ENCODE measurements at places on chromosomes 2 and 18.

- no peak for DNase-seq
Measured at GRCh38 chr18:3383381-3383915, 66.5 kb upstream of the TGIF1 start.

- no peak for DNase-seq
Measured at GRCh38 chr2:105611811-105612424, 132.8 kb upstream of the NCK2 start.

GRCh38 chr2:102080451-102081242 is 61.9 kb upstream of the IL1R1 start:
- no peak for DNase-seq

DNA sequence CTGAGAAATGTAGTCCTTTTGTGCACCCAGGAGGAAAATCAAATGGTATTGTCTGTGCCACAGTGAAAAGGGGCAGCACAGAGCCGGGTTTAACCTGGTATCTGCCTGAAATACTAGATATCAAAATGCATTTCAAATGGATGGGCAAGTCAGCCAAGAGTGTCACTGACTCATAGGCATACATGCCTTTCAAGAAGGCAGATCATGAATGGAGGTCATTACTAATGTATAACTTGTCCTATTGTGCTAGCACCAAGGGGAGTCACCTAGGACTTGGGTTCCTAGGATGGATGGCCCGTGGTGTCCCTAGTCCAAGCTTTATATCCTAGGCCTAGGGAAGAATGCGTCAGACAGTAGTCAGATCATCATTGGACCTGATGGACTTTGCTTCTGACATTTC is 49.9 kb downstream of the TCF7L1 start:
- DNase-seq: no peak

- DNase-seq: no peak
Measured at GRCh38 chr2:188326669-188327301, 35.1 kb downstream of the GULP1 start.

DNA sequence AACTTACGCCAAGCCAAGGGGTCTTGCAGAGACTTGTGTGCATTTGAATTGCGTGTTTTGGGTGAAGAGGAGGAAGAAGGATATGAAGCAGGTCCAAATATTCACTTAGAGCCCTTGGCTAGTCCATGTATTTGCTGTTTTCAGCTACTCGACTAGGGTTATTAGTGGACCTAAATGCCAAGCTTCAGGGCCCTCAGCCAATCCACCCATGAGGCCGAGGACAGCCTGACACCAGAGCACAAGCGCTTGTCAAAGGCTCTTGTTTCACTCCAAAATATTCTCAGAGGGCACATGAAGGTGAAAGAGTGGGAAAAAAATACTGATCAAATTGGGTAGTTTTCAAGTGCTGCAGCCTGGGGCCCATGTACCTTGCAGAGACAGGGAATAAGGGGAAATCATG is 174.8 kb upstream of the ACAA2 start:
- no peak for DNase-seq

DNA sequence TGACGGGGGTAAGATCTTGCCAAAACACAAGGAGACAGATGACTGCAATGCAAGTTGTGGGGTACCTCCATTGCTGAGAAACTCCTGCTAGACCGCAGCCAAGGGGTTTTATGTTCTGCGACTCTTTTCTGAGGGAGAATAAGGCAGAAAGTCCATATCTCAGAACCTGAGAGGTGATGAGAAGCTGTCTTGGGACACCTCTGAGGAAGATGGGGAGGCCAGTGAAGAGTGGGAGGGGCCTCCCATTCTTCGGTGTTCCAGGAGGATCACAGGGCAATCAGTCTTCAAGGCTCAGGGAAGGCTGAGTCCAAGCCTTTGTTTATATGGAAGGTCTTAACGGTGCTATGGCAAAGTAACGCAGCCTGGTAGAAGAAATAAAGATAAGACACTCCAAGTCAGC is 18.0 kb downstream of the CYP27A1 start:
- DNase-seq: no peak

- DNase-seq: no peak
Measured at GRCh38 chr2:102114290-102114721, 28.2 kb upstream of the IL1R1 start.

DNA sequence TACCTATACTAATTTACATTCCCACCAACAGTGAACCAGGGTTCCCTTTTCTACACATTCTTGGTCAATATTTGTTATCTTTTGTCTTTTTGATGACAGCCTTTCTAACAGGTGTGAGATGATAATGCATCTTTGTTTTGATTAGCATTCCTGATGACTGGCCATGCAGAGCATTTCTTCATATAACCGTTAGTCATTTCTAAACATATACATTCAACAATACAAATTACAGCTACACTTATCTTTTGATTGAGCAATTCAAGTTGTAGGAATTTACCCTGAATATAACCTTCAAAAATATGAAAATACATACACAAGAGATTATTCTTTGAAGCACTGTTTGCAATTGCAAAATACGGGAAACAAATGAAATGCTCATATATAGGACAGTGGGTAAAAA is 94.9 kb downstream of the TMEM131 start:
- no peak for DNase-seq

GRCh38 chr2:71685073-71685848 is 231.9 kb downstream of the DYSF start:
- no peak for DNase-seq

GRCh38 chr18:36610258-36610657 is 218.5 kb downstream of the TPGS2 start:
- no peak for DNase-seq

DNA sequence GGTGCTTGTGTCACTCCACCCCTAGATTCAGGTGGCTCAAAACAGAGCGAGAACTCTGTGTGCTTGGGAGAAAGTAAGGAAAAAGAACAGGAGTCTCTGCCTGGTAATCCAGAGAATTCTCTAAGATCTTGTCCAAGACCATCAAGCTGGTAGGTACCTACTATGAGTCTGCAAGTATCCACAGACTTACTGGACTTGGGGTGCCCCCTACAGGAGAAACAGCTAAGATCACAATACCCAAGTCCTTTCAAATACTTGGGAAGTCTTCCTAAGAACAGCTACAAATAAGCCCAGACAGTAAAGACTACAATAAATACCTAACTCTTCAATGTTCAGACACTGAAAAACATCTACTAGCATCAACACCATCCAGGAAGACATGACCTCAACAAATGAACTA is 1143.6 kb upstream of the ACVR2A start:
- DNase-seq: no peak

DNA sequence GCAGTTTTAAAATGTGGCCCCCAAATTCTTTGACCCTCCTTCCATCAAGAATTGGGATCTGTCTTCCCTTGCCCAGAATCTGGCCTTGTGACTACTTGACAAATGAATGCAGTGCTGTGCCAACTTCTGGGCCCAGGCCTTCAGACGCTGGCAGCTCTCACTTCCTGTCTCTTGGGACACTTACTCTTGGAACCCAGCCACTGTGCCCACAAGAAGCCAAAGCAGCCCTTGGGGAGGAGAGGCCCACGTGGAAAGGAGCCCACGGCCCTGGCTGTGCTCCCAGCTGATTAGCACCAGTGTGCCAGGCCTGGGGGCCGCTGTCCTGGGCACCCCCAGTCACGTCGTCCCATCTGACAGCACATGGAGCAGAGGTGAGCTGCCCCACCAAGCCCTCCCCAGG is 56.6 kb downstream of the RPL37A start:
- no peak for DNase-seq

DNA sequence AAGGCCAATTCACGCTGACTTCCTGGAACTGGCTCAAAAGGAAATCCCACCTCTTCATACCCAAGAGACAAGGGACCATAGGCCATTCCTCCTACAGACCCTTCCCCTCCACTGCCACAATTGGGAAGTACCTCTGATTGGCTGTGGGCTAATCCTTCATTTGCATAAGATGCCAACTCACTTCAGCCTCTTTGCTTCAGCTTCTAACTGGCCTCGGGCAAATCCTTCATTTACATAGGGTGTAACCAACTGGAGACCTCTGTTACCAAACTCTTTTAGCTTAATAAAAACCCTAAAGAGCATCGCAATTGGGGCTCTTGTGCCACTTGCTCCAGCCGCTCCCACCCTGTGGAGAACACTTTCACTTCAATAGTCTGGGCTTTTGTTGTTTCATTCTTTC is 38.2 kb downstream of the MC2R start:
- no peak for DNase-seq

DNA sequence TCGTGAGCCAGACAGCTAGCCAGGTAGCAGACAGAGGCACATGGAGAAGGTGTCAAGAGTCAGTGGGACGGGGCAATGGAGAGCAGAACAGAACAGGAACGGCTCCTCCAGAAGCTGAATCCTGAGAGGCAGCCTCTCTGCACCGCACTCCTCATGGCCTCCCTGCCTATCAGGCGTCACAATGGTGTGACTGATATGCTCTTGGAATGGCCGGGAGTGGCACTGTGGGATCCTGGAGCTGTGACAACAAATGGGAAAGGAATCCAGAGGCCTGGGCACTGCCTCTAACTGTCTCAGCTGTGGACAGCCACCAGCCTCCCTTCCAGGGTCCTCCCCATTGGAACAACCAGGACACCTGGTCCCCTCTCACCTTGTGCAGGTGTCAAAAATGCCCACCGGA is 89.1 kb upstream of the ID2 start:
- no peak for DNase-seq

- DNase-seq: no peak
Measured at GRCh38 chr18:26911840-26912239, 46.3 kb upstream of the AQP4 start.

- DNase-seq: no peak
Measured at GRCh38 chr2:176174824-176175708, 13.4 kb upstream of the HOXD1 start.

DNA sequence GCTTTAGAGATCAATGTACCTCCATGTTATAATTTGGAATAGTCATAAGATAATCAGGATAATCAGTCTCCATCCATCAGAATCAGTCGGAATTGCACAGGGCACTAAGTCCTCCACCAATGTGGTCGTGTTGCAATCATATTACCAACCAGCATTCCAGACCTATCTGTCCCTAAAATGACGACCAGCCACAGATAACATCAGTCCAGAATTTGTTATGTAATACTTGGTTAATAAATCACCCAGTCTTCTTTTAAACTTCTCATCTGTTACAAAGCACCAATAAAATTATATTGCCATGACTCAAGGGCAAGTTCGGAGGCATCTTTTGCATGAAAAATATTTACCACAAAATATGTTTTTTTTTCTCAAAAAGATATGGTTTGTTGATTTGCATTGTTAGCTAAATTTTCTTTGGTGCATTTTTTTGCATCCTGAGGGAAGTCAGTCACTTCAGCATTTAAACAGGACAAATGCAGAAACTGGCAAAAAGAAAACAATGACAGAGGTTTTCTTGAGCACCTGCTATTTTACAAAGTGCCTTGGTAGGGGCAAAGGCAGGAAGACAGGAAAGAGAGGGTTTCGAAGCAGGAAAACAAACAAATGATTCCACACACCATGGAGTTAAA is 29.3 kb downstream of the PIEZO2 start:
- DNase-seq: no peak

- DNase-seq: no peak
Measured at GRCh38 chr2:30678410-30679137, 128.7 kb downstream of the CAPN13 start.

- DNase-seq: no peak
Measured at GRCh38 chr18:47342566-47342965, 91.1 kb upstream of the SKOR2 start.

DNA sequence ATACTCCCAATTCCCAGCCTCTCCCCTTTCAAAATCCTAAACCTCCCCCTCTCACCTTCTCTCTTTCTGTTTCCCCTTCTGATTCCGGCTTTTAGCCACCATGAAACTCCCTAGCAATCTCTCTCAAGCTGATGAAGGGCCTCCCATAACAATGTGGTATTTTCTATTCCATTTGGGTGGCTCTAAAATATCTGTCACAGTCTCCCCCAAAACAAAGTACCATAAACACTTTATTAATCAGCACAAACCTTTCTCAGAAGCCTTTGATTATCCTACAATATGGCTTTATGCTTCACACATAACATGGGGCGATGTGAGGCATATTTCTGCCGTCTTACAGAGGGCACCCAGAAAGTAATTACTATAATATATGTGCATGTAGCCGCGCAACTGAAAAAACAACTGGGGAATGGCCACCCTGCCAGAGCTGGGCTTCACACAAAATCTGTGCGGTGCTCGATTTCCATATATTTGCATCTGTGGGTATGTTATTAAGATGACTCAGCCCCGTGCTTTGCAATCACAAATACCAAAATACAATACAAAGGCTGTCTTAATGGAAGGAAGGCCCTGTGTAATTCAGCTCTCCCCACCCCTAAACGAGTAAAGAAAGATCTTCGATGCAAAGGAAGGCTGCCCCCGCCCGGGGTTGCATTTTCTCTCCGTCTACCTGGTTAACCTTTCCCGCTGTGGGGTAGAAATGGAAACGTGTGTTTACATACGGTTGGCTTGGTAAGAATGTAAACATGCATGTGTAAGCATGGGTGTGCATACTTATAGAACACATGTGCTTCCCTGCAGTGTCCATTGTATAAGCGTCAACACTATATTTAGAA is 81.4 kb downstream of the CELF4 start:
- no peak for DNase-seq

DNA sequence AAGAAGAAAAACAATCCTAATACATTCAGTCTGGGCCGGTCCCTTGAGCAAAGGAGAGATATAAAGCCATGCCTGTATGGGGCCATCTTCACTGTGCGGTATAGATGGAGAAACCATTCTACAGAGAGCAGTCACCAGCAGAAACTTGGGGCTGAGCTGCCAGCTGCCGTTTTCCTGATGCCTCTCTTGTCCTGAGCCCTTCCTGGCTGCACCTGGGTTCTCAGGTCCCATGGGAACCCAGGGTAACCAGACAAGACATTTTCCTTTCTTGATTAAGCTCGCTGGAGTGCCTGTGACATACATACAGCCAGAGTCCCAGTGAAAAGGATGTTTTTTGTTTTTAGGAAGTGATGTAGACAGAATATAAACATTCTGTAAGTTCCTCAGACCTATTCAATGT is 5.3 kb upstream of the METTL21A start:
- no peak for DNase-seq

- no peak for DNase-seq
Measured at GRCh38 chr2:10601866-10602566, 87.8 kb downstream of the NOL10 start.

- DNase-seq: no peak
Measured at GRCh38 chr2:158818511-158818910, 23.4 kb downstream of the DAPL1 start.

DNA sequence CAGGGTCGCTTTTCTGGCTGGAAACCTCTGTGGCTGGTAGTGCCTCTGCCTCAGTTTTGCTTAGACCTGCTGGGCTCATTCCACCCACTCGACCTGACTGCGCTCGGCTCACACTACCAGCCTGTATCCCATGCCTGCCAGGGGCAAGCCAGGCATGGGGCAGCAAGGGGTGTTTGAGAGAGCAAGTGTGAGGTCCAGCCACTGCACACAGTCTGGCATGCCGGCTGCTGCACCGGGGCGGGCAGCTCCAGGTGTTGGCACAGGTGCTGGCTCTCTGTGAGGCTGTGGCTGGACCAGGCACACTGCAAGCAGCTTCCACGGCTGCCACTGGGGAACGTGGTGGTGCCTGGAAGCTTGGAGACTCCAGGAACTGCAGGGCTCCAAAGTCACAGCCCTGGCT is 90.9 kb downstream of the ATAD2B start:
- no peak for DNase-seq

- no peak for DNase-seq
Measured at GRCh38 chr2:171531291-171531690, 9.0 kb downstream of the CYBRD1 start.

Measured in stimulated activated CD8-positive, alpha-beta memory T cell treated with anti-CD3 and anti-CD28 coated beads, Interleukin-7, amount 100 ng/mL, for 1 hour (primary cell).